Effector memory CD4-positive, alpha-beta T cell (primary cell): ENCODE measurements at places on chromosomes 11 and 22.

GRCh38 chr11:29171360-29171950 lies 845.4 kb downstream of the KCNA4 start:
- no peak overlapping the region for H3K4me3 ChIP-seq
- H3K4me1 ChIP-seq, result no peaks in the 10 kb centered on the region
- DNase-seq, result no peak
- no peak overlapping the region for H3K27ac ChIP-seq
- no peaks in the 10 kb centered on the region for H3K36me3 ChIP-seq

GRCh38 chr11:10725114-10725906 lies 25.7 kb upstream of the CTR9 start:
- no peaks in the 10 kb centered on the region for H3K36me3 ChIP-seq
- no peak overlapping the region for H3K4me3 ChIP-seq
- DNase-seq, result no peak
- no peaks in the 10 kb centered on the region for H3K27me3 ChIP-seq

DNA sequence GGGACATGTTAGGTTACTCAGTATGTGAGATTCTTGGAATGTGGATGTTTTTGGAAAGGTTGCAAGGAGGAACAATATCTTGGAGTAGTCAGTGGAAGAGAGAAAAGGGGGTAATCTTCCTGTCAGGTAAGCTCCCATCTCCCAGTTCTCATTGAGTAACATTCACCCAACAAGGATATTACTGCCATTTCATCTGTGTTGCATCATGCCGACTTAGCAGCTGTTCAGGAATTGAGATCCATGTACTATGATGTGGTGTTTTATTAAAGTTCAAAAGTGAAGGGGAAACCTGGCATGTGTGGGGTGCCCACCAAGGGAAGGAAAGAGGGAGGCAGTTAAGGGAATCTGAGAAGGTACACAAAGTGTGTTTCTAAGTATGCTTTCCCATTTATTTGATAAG lies 58.4 kb upstream of the RASSF10 start:
- H3K27me3 ChIP-seq, result no peaks in the 10 kb centered on the region
- H3K36me3 ChIP-seq, result no peaks in the 10 kb centered on the region
- H3K4me3 ChIP-seq, result no peak overlapping the region
- no peak for DNase-seq
- no peak overlapping the region for H3K27ac ChIP-seq

- peak overlapping the region; percentile 31 for H3K27ac ChIP-seq
- H3K4me3 ChIP-seq, result no peak overlapping the region
- H3K27me3 ChIP-seq, result no peaks in the 10 kb centered on the region
- peaks cover 48% of the 10 kb centered on the region for H3K36me3 ChIP-seq
- peaks cover 34% of the 10 kb centered on the region for H3K4me1 ChIP-seq
Observed at GRCh38 chr22:36151006-36151595, 9.5 kb downstream of the APOL3 start.

DNA sequence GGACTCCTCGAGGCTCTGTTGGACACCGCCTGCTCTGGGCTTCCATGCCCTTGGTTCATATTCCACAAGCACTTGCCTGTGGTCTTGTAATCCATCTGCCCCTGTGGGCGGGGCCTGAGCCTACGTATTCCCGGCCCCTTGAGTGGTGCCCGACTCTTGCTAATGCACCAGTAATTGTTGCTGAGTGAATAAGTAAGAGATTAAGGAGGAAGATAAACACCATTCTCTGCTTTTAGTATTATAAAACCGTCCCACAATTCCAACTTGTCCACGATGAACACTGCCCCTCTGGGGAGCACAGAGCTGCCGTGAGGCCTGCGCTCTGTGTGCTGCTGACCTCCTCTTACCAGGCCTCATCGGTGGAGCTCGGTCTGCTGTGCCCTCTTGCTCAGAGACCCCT lies 50.3 kb downstream of the MICAL2 start:
- no peak overlapping the region for H3K4me3 ChIP-seq
- H3K27ac ChIP-seq, result no peak overlapping the region
- H3K4me1 ChIP-seq, result peaks cover 14% of the 10 kb centered on the region
- H3K27me3 ChIP-seq, result no peaks in the 10 kb centered on the region

DNA sequence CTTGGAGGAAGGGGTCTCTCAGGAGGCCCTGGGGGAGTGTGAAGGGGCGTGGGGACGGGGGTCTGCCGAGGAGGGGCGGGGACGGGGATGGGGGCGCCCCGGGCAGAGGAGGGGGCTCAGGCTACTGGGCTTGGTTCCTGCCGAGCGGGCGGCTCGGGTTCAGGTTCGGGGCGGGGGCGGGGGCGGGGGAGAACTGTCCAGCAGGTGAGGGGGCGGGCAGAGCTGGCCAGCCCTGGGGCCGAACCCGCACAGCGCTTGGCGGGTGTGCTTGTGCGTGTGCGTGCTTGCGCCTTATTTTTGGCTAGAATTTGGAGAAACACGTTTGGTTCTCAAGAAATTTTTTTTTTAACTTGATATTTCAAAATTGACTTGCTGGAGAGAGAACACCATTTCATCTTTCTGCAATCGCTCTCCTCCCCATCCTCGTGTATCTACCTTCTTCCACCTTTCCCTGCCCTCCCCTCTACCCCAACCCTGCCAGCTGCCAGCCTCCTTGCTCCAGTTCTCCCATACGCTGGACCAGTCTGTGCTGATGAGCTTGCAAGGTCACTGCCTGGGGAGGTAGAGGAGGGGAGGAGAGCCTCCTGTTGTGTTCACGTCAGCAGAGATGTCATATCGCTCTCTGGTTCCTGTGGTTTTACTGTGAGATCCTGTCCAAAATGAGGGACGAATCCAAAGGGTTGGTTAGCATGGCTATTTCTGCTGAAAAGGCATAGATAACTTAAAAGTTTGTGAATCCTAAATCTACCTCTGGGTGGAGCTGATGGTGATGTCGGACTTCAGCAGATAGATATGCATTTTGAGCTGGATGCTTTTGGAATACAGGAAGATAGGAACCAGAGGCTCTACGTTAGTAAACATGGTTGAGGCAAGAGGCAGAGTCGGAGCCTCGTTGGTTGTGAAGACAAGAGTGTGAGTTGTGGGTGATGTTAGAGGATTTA lies 668 bp downstream of the MADD start:
- DNase-seq, result peak; percentile 24
- no peaks in the 10 kb centered on the region for H3K27me3 ChIP-seq
- H3K36me3 ChIP-seq, result peaks cover 20% of the 10 kb centered on the region
- H3K4me3 ChIP-seq, result peak overlapping the region; percentile 60
- H3K27ac ChIP-seq, result peak overlapping the region; percentile 92

GRCh38 chr22:48416396-48417224 lies 1411.1 kb downstream of the BRD1 start:
- H3K27ac ChIP-seq, result no peak overlapping the region
- H3K4me1 ChIP-seq, result no peaks in the 10 kb centered on the region
- no peak for DNase-seq

DNA sequence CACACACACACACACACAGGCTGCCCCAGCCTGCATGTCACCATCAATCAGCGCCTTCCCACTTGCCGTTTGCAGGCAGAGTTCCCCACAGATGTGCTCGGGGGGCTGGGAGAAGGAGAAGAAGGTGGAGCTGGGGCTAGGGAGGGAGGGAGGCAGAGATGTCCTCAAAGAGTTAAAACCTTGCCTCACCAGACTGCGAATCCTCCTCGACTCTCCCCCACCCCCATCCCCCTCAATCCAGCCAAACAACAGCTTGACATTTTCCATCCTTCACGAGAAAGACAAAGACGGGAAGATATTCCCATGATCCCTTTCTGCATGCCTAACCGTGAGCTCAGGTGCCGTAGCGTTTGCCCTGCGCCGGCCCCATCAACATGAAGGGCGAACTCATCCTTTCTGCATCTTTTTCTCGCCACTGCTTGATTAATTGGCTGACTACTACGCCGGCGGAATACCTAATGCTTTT lies 365.5 kb downstream of the MIAT start:
- H3K4me3 ChIP-seq, result no peak overlapping the region
- H3K4me1 ChIP-seq, result no peaks in the 10 kb centered on the region
- H3K27me3 ChIP-seq, result no peaks in the 10 kb centered on the region
- H3K27ac ChIP-seq, result no peak overlapping the region
- H3K36me3 ChIP-seq, result no peaks in the 10 kb centered on the region

- H3K4me3 ChIP-seq, result no peak overlapping the region
- peaks cover 29% of the 10 kb centered on the region for H3K4me1 ChIP-seq
- no peak for DNase-seq
- peaks cover 24% of the 10 kb centered on the region for H3K36me3 ChIP-seq
- H3K27me3 ChIP-seq, result no peaks in the 10 kb centered on the region
- H3K27ac ChIP-seq, result no peak overlapping the region
Observed at GRCh38 chr11:8686325-8686724, 3.7 kb downstream of the RPL27A start.

DNA sequence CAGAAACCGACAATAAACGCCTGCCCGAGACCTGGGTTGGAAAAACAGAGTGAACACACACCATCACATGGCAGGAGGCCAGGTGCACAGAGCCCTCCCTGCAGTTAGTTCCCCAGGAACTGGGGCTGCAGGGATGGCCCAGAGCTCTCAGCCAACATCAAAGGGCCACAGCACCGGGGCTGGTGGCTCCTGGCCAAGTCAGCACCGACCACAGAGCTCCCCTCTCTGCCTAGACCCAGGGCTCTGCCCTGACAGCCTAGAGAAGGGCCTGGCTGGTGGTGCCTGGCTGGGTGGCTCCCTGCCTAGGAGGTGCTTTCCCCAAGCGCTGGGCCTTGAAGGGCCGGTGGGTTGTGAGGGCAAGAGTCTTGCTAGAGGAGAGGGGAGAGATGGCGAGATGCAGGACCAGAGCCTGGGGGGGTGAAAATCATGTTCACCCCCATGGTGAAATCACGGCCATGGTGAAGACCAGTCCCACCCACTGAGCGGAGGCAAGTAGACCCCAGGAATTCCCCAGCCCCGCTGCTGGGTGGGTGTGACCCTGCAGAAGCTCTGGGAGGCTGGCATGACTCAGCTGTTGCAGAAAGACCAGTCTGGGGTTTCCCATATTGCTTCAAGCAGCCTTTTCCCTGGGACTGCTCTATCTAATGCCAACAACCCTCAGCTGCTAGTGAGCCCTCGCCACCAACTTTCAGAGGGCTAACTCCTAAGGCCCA lies 7.2 kb upstream of the BID start:
- H3K36me3 ChIP-seq, result no peaks in the 10 kb centered on the region
- no peaks in the 10 kb centered on the region for H3K27me3 ChIP-seq
- H3K27ac ChIP-seq, result peak overlapping the region; percentile 56

DNA sequence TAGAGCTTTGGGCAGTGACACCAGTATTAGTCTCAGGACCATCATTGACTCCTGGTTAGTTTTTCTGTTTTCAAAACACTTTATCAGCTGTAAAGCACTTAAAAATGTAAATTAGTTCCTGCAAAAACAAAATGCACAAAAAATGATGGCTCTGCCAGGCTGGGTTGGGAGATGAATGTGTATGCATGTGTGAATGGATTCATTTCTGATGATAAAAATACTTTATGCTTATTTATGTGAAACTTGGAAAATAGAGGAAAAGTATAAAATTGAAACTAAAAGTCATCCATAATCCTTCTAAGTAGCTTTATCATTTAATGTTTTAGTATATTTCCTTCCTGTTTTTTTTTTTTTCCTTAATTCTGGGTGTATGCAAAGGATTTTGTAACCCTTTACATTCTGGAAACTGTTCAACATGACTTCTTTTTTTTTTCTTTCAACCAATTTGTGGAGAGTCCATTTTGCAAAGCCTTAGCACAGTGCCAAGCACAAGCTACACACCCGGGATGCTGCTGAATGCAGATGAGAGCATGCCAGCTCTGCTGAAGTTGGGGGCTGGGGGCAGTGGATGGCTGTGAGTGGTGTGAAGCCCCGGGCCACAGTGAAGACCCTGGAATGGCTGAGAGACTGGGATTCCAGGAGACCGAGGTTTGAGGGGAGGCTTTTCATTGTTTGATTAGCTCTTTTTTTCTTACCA lies 37.6 kb downstream of the PTPRJ start:
- peak overlapping the region; percentile 57 for H3K27ac ChIP-seq
- peaks cover 71% of the 10 kb centered on the region for H3K4me1 ChIP-seq
- H3K4me3 ChIP-seq, result no peak overlapping the region
- DNase-seq, result no peak

- no peak for DNase-seq
- H3K36me3 ChIP-seq, result no peaks in the 10 kb centered on the region
- no peaks in the 10 kb centered on the region for H3K27me3 ChIP-seq
- no peak overlapping the region for H3K27ac ChIP-seq
- no peaks in the 10 kb centered on the region for H3K4me1 ChIP-seq
Observed at GRCh38 chr22:18056161-18056666, 21.6 kb upstream of the PEX26 start.

DNA sequence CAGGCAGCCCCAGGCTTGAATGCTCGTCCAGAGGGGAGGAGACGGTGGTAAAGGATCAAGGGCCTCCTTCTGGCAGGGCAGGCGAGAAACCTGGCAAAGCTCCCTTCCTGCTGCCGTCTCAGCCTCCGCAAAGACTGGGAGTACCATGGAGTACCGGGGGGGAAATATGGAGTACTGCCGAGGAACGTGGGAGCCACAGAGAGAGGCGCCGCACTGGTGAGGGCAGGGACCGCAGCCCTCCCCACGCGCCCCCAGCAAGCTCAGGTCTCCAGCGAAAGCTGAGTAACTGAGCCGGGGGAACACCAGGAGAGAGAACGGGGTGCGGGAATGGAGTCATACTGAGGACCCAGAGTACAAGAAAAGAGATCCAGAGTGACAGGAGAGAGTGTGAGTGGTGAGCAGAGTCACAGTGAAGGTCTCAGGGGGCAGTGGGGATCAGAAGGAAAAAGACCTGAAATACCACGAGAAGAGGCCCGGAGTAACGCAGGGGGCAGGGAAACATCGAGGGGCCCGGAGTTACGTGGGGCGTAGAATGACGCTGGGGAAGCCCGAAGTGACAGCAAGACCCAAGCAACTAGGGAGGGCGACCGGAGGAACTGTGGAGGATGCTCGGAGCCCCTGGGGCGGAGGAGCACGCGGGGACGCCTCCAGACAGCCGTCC lies 740 bp downstream of the EML3 start:
- peaks cover 17% of the 10 kb centered on the region for H3K4me1 ChIP-seq
- peaks cover 37% of the 10 kb centered on the region for H3K36me3 ChIP-seq
- H3K27me3 ChIP-seq, result no peaks in the 10 kb centered on the region
- H3K27ac ChIP-seq, result peak overlapping the region; percentile 93
- H3K4me3 ChIP-seq, result peak overlapping the region; percentile 79

DNA sequence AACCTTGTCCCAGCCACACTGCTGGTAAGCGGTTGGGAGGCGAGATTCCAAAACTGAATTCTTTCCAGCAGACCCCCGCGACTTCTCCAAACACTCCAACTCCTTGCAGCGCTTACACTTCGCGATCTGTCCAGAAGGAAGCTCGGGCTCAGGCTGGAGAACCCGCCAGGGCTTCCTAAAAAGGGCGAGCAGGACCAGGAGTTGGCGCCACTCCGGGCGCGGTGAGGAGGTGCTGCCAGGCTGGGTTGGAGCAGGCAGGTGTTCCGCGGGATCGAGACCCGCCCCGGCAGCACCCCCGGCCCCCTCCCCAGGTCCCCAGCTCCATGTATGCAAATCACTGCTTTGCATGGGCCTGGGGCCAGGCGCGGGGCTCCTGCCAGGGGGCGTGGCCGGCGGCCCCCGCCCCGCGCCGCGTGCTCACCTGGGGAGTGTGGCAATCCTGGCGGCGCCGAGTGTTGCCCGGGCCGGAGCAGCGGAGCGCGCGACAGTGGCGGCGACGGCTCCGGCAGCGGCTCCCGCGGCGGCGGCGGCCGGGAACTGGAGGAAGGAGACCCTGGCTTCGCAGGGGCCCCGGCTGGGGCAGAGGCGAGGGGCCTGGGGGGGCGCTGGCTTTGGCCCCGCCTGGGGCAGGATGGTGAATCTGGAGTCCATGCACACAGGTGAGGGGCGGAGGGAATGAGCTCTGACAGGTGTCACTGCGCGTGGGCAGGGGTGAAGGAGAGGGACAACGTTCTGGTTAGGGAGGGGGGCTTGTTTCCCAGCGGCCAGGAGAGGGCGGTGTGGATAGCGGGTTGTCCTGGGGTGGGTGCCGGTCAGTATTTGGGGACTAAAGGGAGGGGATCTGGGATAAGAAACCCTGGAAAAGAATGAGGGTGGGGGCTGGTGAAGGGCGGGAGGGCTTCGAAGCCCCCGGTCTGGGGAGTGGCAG lies at the start of gene POU2F3:
TSS of gene POU2F3 (plus strand) at position 428 of the 928 bp plus-strand sequence. CDS start at position 632, 204 bp downstream.
- H3K4me1 ChIP-seq, result no peaks in the 10 kb centered on the region
- H3K27ac ChIP-seq, result no peak within 1 kb of the TSS
- no peak for DNase-seq
- no peaks in the 10 kb centered on the region for H3K36me3 ChIP-seq
- peaks cover 5% of the 10 kb centered on the region for H3K27me3 ChIP-seq
- no peak within 1 kb of the TSS for H3K4me3 ChIP-seq
